ENCODE measurements at places on chromosomes 2 and 18.

- DNase-seq, result no peak
These were observed 127.2 kb upstream of the EPAS1 start for GRCh38 chr2:46170026-46170425.

DNA sequence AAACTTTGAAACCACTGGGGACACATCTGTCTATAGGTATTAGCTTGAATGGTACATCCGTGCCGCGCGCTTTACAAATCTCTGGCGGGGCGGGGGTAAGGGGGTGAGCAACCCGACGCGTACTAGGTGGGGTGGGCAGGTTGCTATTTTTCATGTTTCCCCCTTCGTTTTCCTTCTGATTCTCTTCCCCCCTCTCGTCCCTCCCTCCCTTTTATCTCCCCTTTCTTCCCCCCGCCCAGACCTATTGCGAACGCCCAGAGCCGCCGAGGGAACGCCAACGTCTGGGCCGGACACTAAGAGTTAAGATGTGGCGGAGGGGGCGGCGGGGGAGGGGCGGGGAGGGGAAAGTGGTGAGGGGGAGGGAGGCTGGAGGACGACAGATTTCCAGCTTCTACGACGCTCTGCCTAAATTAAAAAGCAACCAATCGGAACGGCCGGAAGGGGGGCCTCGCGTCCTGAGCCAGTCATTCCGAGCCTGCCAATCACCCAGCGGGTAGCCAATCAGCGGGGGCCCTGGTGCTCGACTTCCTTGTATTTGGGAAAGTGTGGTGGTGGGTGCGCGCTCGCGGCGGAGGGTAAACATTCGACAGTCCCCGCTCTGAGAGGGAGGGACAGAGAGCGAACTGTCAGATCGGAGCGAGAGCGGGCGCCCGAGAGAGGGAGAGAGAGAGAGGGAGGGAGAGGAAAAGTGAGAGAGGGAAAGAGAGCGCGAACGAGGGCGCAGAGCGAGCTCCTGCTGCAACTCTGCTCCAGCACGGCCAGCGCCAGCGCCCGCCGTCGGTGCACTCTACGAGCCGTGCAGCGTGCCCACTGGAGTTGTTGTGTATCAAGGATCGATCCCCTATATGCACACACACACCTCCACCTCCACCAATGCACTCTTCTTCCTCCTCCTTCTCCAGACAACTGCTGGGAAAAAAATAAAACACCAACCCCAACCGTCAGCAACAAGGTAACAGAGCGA lies at the start of gene POU3F3:
TSS of gene POU3F3 (plus strand) at position 582 of the 964 bp plus-strand sequence. CDS start 1,396 bp downstream, outside the sequence.
- peak; percentile 48 for DNase-seq

GRCh38 chr2:126635281-126635680 lies 20.7 kb upstream of the GYPC start:
- no peak for DNase-seq

- no peak for DNase-seq
These were observed 307.3 kb upstream of the CNTNAP5 start for GRCh38 chr2:123717636-123718334.

DNA sequence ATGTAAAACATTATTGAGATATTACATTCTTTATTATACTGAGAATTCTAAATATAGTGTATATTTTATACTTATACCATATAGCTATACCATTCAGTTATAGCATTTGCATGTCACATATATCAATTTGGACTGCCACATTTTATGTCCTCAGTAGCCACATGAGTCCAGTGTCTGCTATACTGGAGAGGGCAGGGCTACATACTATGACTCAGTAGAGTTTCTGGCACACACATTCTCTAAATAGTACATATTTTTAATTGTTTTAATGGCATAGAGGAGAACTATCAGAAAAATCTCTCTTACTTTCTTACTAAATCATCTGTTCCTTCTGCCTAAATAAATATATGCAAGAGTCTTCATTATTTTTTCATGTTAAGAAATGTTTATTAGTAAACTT lies 55.4 kb upstream of the COL5A2 start:
- no peak for DNase-seq

DNA sequence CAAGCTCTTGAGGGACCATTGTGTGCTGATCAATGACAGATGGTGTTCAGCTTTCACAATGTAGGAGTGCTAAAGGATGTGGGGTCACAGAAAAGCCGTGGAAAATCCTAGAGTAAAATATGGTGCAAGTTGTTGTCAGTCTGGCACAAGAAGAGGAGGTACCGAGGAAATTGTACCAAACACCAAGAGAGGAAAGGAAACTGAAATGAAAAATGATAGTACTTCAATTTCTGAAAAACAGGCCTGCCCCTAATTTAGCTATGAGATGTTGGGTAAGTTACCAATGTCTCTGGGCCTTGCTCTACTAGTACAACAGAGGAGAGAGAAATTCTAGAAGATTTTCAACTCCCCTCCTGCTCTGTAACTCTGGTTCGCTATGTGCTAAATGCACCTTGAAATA lies 78.8 kb upstream of the PELI1 start:
- DNase-seq, result no peak

DNA sequence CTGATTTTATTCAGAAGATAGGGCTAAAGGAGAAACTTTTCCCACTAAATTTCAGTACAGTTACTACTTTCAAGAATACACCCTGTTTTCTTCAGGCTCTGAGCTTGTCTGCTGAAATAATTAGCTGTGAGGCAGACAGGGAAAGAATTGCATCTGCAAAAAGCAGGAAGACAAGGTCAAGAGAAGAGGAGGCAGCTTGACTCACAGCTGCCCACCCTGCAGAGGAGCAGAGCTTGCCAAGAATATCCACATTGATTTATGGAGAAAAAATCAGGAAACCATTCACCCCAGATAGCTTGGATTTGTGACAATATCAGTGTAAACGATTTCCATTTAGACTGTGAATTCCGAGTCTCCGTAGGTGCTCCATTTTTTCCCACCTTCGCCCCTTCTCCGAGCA lies 49.0 kb downstream of the ACTR2 start:
- no peak for DNase-seq

DNA sequence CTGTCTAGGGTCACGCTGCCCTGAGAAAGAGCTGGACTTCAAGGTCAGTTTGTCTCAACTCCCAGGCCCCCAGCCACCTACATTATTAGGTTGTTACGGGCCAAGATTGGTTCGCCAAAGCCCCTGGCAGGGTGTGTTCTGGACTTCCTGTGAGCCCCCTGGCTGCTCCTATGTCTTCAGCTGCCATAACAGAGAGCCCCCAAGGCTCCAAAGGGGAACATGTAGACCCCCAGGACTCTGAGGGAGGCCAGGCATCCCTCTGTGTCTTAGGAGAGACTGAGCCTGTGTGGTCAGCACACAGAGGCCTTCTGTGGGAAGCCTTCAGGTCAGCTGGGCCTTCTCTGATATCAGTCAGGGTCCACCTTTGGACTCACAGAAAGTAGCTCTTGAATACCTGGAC lies 58.3 kb downstream of the INHBB start:
- no peak for DNase-seq

DNA sequence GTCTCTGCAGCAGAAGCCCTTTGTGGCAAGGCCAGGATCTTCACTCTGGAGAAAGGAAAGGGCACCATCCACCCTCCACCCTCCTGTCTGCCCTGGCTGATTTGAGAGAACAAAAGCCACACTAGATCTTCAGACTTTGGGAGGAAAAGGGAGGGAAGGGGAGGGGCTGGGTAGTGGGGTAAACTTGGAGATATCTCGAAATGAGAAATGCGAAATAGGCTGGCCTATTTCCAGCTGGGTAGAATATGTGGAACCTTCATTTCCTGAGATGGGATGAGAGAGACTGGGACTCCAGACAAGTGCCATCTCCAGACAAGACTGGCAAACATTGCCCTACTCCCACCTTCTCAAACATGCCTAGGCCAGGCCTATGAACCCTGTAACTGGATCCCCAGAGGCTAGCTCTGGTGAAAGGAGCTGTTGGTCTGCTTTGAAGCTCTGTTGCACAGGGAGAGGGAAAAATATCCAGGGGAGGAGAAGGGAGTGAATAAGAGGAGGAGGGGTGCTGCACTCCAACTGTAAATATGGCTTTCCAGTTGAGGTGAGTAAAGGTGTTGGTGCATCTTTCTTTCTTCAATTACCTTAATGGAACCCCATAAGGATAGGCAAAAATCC lies 1.7 kb downstream of the HOXD12 start:
- DNase-seq, result no peak

GRCh38 chr18:48956356-48956755 lies 5.6 kb upstream of the SMAD7 start:
- DNase-seq, result no peak

- peak; percentile 22 for DNase-seq
These were observed 25.5 kb downstream of the PIAS2 start for GRCh38 chr18:46891742-46892214.

- DNase-seq, result no peak
These were observed 4.2 kb downstream of the CNGA3 start for GRCh38 chr2:98350411-98350810.

GRCh38 chr2:30981510-30981909 lies 156.7 kb downstream of the GALNT14 start:
- no peak for DNase-seq

GRCh38 chr2:148538375-148538774 lies 106.2 kb upstream of the EPC2 start:
- DNase-seq, result no peak

DNA sequence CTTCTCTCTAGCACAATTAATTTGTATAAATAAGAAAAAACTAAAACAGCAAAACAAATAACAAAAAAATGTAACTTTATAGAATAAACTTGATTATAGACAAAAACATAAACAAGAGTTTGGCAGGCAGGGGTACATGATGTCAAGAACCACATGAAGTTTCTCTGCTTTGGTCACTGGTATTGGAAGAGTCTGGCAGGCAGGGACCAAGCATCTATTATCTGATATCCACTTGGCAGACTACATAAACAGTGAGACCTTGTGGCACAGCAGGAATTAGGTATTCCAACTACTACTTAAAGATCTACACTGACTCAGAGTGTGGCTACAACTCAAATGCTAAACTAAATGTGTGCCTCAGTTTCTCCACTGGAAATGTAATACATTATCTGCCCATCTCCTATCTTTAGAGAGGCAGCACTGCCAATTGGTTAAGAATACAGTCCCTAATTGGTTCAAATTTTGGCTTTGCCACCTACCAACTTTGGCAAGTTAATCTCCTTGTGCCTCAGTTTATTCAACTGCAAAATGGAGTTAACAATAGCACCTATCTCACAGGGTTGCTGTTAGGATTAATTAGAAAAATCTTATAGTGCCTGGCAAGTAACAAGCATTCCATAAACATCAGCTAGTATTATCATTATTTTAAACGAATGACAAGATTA lies 2.7 kb downstream of the MAP4K3 start:
- DNase-seq, result no peak

DNA sequence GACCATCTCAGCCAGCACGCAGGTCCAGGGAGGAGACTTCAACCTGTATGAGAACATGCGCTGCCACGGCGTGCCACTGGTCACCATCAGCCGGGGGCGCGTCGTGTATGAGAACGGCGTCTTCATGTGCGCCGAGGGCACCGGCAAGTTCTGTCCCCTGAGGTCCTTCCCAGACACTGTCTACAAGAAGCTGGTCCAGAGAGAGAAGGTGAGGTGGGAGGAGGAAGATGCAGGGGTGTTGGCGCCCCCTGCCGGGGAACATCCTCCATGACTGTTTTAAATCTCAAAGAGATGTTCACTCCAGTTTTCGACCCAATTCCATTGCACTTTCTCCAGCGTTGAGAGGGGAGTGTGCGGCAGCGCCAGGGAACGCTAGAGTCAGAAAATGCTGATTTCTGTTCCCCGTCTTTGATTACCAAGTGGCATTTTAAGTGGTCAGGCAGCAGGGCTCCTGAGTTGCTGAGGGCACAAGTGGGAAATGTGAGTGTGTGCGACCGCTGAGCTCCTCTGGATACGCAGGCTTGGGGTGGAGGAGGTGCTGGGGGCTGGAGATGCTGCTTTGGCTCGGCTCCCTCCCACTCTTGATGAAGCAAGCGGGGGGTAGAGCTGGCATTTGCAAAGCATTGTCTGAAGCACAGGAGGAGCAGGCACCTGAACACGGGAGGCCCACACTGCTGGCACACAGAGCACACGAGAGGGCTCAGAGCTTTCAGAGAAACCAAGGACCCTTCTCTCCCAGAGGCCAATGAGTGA lies 27.7 kb upstream of the MAPRE3 start:
- DNase-seq, result peak; percentile 78

DNA sequence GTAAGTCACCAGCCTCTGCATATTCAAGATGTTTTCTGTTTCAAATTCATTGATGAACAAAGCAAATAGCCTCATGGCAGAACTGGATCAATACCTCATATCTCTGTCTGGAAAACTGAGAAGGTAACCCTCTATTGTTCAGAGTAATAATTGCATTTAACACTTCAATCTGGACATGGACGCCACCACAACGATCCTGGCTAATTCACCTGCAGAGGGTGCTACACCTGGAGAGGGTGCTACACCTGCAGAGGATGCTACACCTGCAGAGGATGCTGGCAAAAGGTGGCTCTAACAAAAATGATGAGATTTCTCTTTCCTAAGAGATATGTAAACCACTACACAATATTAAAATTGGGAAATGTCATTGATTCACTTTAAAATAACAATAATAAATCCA lies 183.1 kb upstream of the HNRNPA3 start:
- DNase-seq, result no peak

GRCh38 chr2:19262150-19262549 lies 96.3 kb downstream of the OSR1 start:
- no peak for DNase-seq

DNA sequence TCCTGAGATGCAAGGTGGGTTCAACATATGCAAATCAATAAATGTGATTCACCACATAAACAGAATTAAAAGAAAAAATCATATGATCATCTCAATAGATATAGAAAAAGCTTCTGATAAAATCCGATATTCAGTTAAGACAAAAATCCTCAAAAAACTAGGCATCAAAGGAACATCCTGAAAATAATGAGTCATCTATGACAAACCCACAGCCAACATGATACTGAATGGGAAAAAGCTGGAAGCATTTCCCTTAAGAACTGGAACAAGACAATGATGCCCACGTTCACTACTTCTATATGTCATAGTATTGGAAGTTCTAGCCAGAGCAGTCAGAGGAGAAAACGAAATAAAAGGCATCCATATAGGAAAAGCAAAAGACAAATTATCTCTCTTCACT lies 80.4 kb downstream of the MYO3B start:
- DNase-seq, result no peak

DNA sequence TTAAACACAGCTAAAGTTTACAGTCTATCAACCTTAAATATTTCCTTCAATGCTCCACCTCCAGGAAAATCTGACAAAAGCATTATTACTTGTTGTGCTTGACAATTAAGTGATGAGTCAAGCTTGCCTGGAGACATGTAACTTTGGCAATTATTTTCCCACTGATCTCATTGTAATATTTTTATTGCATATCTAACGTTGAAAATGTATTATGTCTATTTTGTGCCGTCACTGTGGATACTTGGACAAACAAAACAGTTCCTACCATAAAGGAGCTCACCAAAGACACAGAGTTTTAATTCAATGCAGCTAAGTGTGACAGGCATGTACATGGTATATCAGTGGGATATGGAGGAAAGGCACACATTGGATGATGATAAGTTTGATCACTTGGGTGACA lies 24.7 kb downstream of the RNF103 start:
- no peak for DNase-seq

- DNase-seq, result no peak
These were observed 72.5 kb downstream of the SCG2 start for GRCh38 chr2:223529696-223530095.

- DNase-seq, result no peak
These were observed 28.0 kb downstream of the HDAC4 start for GRCh38 chr2:239372835-239373234.

GRCh38 chr2:17805717-17806363 lies 10.4 kb upstream of the MSGN1 start:
- no peak for DNase-seq

All from activated CD4-positive, alpha-beta memory T cell treated with anti-CD3 and anti-CD28 coated beads for 36 hours (primary cell).